ENCODE measurements at places on chromosomes 5 and 9.

DNA sequence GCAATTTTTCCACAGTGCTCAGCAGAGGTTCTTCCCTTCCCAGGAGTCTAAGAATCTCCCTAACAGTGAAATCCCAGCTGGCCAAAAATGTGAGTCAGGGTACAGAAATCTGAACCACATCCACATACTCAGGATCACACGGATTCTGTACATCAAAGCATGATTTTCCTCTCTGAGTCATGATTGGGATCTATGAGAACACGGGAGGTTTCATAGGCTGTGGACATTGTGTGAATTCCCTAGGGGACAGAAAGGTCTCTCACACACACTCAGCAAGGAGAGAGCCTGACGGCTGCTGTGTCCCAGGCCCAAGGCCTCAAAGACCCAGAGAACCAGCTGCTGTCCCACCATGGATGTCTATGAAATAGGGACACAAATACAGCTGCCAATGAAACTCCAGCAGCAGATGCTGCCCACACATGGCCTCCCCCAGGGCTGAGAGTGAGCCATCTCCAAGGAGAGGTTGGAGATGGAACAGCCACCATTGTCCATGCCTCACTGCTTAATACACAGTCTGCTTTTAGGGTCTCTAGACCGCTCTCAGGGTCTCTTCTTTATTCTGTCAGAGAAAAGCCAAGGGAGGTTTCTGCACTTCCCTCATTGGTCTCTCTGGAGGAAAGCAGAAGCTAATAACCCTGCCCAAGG is 102.7 kb downstream of the ADAMTS12 start:
- no peak for DNase-seq

- no peak for DNase-seq
Observed at GRCh38 chr5:1959725-1960581, 77.2 kb upstream of the IRX4 start.

DNA sequence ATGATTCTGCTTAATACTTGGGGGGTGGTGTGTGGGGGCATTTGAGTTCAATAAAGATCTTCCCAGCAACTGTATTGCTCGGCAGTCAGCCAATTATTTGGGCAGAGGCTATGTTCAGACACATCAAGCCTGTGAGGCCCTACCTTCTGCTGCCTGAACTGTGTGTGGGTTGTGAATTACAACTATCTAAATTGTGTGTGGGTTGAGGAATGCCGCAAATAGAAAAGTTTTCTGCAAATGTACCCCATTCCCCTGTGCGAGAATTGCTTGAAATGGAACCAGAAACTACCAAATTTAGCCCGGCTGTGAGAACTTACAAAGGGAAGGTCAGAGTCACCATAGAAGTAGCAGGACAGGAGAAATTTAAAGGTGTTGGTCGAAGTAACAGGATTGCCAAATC is 360.0 kb upstream of the PIK3R1 start:
- DNase-seq = no peak

DNA sequence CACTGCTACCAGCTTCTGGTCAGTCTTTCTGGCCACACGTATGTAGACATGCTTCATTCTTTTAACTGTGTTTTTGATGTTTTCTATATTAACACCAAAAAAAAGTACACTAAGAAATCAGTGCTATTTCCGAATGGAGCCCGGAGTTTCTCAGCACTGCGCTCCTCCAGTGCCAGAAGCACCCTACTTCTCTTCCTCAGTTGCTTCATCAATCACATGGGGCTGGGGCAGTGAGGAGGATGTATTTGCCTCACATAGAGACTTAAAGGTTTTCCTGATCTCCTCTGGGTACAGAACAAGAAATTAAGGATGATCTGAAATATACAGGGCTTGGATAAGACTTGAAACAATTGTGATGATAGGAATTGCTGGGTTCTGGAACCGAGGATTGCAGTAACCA is 148.0 kb downstream of the ERCC6L2 start:
- DNase-seq = no peak

DNA sequence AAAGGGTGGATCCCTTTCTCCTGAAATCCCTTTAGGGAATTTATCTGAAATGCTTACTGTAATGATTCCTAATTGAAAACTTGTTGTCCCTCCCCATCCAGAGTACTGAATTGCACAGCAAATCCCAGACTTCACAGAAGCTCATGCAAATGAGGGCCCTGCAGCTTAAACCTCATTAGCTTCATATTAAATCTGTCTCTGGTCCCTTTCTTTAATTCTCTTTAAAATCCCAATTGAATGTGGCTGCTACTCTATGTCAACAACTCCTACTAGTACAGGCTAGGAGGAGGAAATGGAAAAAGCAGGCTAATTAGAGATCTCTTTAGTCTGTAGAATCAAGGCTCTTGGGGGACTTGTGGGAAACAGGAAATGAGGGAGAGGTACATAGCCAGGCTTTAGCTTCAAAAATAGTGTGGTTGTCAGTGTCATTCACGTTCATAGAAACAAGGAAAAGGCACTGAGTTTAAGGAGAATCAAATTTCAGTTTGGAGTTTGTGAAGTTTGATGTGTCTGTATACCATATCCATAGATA is 191.3 kb upstream of the PRDM9 start:
- DNase-seq = no peak

DNA sequence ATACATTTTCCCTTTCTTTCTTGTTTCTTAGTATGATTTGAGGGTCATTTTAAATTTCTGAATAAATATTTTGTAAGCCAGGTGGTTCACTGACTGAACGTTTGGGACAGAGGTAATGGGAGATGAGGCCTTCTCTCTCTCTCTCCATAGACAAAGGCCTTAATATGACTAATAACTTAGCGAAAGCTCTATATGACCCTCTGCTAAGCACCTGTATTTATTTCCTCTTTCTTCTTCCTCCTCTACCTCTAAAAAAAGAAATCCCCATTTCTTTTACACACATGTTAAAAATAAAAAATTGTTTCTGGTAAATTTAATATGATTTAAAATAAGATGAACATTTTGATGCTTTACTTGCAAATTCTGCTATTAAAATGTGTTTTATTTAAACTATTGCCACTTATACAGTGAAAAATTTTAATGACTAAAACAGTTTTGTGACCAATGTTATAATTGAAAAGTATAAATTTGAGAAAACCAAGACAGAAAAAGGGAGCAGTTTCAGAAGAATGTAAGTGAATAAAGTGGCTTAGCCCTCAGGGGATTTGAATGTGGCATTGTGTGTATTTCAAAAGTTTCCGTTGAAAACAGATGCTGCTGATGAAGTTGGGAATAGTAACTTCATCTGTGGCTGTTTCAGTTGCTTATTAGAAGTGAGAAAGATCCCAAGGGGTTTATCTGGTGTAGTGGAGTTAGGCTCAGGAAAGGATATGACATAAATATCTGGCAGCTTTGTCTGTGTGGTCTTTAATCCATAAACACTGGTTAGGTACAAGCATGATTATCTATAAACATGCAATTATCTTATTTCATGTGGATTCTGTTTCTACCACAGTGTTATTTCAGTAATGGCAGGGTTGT is 128.6 kb upstream of the GRHPR start:
- no peak for DNase-seq

DNA sequence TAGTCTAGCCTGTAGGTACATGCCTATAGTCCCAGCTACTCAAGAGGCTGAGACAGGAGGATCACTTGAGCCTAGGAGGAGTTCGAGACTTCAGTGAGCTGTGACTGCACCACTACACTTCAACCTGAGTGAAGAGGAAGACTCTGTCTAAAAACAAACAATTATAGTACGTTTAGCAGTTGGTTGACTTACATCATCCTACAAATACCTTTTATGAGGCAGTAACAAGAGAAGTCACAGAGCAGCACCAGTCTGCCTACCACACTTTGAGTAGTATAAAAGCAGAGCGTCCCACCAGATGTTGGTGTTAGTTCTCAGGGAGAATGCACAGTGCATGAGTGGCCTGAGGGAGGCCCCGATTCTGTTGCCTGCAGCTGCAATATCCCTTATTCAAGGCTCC is 16.1 kb downstream of the ZFR start:
- no peak for DNase-seq

- DNase-seq = no peak
Observed at GRCh38 chr9:136007276-136007933, 46.2 kb upstream of the UBAC1 start.

DNA sequence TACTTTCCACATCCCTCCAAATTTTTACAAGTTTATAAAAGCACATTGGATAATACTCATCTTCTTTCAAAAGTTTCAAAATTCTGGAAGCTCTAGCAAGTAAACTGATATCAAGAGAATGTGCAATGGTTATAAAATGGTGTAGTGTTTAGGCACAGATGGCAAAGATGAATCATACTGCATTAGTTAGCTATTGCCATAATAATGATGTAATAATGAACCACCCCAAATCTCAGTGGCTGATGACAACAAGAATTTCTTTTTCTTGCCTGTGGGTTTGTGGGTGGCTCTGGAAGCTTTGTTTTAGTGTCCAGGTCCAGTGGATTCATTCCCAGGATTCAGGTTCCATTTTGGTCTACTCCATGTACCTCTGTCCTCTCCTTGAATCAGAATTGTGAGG is 319.0 kb downstream of the BRINP1 start:
- DNase-seq = no peak

DNA sequence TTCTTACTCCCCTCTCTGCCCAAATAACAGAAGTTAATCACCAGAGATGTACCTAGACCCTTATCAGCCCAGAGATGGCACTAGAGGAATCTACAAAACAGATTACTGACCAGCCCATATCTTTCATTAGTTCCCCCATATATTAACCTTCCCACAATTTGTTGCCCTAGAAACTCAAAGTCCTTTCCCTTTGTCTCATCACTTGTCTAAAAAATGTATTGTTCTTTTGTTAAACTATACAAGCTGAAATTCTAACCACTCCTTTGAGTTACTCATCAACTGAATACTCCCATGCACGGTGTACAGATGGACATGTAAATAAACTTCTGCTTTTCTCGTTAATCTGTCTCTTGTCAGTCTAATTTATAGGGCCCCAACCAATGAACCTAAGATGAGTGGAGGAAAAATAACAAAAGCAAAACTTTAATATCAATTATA is 130.9 kb downstream of the CCDC192 start:
- no peak for DNase-seq

DNA sequence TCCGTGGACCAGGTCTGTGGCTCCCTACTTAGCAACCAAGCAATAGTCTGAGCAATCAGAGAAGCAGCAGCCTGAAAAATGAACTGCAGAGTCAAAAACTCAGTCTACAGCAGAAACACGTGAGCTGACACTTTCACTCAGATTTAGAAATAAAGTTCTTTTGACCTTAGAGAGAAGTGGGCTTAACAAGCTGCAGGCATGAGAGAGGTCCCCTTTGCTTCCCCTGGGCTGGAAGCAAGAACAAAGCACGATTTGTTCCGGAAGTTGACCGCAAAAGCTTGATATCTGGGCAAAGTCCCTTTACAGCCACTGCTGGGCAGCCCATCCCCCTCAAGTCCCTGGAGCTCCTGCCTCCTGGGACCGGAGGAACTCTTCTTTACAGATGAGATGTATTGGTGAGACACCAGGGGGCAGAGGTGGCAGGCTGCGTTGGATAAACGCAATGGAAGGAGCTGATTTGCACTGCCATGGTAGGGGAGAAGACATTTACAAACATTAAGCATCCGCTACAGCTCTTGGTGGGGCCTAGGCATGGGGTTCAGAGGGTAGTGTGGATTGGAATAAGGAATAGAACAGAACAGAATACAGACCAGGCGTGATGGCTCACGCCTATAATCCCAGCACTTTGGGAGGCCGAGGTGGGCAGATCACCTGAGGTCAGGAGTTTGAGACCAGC is 5.8 kb upstream of the SOWAHA start:
- peak; percentile 92 for DNase-seq

GRCh38 chr9:75505654-75506053 is 384.8 kb upstream of the PCSK5 start:
- no peak for DNase-seq

- DNase-seq = no peak
Observed at GRCh38 chr5:58775701-58776262, 192.9 kb downstream of the RAB3C start.

GRCh38 chr5:14996997-14997396 is 125.4 kb upstream of the ANKH start:
- no peak for DNase-seq

DNA sequence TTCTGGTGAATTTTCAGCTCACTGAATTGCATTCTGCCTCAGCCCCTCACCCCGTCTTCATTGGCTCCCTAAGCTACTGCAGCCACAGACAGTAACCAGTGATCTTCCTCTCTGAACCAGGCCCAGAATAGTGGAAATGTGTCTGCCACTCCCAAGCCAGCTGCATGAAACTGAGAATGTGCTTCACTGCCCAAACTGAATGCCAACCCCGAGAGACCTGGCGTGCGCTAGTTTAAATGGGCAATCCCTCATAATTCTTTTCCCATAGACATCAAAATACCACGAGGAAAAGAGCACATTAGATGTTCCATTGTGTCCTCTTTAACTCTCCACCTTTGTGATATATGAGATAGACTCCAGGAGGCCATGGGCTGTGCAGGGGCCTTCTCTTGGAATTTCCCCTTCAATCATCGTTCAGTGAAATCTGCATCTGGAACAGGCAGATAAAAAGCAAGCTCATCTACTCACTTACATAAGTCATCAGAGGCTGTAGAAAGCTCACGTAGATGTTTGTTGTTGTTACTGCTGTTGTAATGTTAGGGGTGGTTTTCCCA is 320.2 kb downstream of the NFIB start:
- no peak for DNase-seq

DNA sequence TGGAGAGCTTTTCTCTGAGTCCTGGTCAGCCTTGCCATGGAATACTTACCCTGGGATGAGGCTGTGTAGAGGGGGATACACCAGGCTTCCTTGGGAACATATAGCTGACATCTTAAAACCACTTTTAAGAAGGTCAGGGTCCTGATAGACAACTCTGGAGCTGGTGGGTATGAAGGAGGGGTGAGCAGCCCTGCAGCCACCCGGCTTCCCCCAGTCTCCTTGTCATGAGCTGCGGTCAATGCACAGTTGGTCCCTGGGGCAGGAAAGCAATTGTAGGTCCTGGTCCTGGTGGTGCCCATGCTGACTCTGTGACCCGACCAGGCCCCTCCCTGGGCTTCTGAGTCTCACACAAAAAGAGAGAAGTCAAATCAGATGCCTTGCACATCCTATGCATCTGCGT is 63.6 kb downstream of the MRPL36 start:
- DNase-seq = no peak

GRCh38 chr5:100668511-100668910 is 133.3 kb downstream of the FAM174A start:
- no peak for DNase-seq

GRCh38 chr9:74645007-74645639 is 148.0 kb downstream of the RORB start:
- DNase-seq = peak; percentile 12

DNA sequence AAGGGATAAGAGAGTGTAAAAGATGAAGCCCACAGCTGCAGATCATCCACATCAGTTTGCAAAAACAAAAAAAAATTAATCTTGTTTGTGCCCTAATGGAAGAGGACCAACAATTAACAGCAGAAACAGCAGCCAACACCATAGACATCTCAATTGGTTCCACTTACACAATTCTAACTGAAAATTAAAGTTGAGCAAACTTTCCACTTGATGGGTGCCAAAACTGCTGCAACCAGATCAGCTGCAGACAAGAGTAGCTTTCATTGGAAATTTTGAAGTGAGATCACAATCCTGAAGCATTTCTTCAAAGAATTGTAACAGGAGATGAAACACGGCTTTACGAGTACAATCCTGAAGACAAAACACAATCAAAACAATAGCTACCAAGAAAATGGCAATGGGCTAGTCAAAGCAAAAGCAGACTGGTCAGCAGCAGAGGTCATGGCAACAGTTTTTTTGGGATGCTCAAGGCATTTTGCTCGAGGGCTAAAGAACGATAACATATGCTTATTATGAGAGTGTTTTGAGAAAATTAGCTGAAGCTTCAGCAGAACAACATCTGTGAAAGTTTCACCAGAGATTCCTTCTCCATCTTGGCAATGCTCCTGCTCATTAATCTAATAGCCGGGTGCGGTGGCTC is 4.1 kb upstream of the RBM27 start:
- no peak for DNase-seq

Measured in LoVo (cell line).